ENCODE measurements at places on chromosomes 12 and 14. TPM values are rescaled to one million over a fixed set of nuclear protein-coding genes. Genes with fewer than 3 reads are reported as not detected.

Gene KLHDC1
- 0.25 TPM for total RNA-seq

Gene HOXC9
- total RNA-seq, result 7.6 TPM

Gene TAS2R42
- total RNA-seq, result not detected

Gene OTOGL
- total RNA-seq, result 0.04 TPM

Gene LPAR5
- 0.65 TPM for total RNA-seq

Gene CPSF6
- total RNA-seq, result 64.2 TPM

Gene IL22
- total RNA-seq, result not detected

Gene DENND5B
- total RNA-seq, result 14.1 TPM

Data from A549 treated with DMSO at 1 μM for 4 hours (cell line).